ENCODE measurements at places on chromosomes 11 and 22.

DNA sequence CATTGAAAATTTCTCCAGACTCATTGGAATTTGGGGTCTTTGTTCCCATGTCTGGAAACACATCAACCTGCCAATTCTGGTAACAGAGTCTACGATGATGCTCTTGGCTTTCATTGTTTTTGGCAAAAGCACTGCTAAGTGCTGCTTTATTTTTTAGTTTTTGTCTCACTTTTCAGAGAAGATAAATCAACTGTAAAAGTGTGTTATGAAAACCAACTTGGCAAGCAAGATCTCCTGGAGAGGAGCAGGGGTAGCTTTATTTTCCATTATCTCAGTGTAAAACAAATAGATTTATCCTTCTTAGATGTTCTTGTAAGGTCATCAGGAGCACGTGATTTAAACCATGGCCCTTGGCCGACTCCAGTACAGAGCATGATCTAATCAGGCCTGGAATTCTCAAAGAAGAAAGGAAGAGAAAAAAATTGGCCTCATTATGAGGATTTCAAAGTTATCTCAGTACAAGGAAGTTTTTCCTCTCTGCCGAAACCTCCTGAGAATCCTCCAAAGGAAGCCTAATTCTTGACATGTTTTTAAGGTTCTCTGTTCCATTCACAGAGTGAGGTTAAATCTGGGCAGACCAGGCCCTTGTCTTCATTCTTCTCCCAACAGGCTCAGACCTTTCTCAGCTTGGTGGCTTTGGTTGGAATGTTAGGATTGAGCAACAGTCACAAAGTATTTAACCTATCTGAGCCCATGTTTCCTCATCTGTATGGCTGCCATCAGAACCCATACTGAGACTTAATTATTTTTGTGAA is 16.4 kb upstream of the PAMR1 start:
- no peak for DNase-seq

GRCh38 chr11:113199866-113200265 is 114.5 kb upstream of the TTC12 start:
- no peak for DNase-seq

DNA sequence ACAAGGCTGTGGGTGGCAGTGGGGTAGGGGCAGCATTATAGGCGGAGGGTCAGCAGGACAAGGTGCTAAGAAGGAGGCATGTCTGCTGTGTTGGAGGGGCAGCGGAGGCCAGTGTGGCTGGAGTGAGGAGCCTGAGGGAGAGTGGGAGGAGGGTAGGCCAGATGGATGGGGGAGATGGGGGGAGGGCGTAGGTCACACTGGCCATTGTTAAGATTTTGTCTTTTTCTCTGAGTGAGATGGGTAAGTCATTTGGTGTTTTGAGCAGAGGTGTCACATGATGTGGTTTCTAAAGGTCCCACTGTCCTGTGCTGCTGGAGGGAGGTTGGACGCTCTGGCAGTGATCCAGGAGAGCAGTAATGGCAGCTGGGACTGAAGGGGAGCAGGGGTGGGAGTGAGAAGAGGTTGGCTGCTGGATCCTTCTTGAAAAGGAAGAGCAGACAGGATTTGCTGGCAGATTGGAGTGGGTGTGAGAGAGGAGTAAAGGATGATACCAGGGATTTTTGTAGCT is 9.8 kb downstream of the PPP6R3 start:
- no peak for DNase-seq

DNA sequence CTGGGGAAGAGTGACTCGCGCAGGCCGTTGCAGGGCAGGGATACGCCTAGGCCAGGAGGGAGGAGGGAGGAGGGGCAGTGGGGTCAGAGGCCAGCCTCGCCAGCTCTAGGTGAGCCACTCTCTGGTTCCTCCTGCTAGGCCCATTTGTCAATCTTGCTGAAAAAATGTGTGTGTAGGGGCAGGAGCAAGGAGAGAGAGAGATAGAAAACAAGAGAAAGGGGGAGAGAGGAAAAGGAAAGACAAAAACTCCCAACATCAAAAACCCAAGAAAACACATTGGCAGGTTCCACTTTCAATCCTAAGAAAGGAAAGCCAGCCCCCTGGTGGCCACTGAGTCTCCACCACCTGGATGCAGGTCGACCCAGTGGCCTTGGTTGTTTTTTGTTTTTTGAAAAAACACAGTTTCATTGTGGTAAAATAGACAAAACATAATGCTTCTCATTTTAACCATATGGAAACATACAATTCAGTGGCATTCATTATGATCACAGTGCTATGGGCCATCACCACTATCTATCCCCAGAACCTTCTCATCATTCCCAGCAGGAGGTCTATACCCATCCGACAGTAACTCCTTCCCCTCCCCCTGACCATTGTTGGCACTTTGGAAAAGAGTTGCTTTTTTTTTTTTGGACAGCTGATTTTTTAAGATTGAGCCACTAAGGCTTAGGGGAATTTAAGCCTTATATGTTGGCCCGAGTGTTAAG is 10.9 kb downstream of the OMP start:
- peak; percentile 61 for DNase-seq

DNA sequence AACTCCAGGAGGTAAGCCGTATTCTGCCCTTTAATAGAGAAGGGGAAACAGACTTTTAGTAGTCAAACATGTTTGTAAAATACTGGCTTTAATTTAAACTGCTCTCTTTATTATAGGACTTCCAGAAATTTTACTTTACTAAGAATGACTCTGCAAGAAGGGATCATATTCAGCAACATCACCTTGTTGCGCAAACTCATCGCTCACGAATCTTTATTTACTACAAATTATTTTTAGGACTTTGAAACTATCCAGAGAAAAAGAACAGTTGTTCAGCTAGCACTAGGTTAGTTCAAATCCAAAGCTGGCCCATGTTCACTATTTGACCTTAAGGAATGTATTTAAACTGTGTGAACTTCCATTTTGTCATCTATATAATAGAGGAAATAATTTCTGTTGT is 498.3 kb upstream of the TENM4 start:
- DNase-seq = no peak

GRCh38 chr11:19718051-19718450 is 5.4 kb downstream of the NAV2 start:
- no peak for DNase-seq

DNA sequence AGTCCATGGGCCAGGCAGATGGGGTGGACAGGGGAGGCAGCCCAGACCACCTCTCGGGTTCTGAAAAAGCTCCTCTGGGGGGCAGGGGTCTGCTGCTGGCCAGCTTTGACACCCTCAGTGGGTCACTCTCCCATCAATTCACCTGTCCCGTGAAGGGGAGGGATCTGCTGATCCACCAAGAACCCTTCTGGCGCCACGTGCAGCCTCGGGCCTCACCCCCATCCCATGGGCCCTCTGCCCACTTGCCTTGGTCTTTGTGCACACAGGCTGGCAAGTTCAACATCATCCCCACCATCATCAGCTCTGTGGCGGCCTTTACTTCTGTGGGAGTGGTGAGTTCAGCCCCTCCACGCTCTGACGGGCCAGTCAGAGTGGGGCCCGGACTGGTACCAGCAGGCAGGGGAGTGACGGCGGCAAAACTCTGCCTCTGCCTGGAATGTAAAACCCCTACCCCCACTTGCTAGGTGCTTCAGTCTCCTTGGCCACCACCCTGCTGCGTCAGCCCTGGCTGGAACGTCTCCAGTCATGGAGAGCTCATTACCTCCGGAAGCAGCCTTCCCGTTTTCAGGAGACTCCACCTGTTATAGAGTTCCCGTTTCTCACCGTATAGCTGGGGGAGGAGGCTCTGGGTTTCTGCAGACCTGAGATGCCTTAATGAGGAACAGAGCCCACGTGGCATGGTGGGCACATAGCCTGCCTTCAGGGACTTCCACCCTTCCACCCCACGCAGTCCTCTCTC is 12.7 kb downstream of the PRG3 start:
- peak; percentile 27 for DNase-seq

DNA sequence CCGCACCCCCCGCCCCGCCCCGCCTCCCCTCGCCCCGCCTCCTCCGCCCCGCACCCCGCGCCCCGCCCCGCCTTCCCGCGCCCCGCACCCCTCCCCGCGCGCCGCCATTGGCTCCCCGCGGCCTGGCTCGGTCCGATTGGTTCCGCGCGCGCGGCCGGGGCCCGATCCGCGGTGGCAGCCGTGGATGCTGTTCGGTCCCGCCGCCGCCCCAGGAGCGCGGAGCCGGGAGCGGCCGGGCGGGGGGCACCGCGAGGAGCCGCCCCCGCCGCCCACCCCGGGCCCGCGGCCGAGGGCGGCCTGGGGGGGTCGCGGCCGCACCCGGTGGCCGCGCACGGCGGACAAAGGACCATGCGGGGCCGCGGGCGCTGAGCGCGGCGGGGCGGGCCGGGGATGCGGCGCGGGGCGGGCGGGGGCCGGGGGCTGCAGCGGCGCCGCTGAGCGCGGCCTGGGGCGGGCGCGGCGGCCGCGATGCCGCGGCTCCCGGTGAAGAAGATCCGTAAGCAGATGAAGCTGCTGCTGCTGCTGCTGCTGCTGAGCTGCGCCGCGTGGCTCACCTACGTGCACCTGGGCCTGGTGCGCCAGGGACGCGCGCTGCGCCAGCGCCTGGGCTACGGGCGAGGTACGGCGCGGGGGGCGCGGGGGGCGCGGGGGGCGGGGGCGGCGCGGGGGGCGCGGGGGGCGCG is at the start of gene B4GALNT4:
Gene B4GALNT4, plus strand, starts transcription at position 164 of the 683 bp plus-strand sequence. Its CDS starts 305 bp downstream, at position 469.
- no peak for DNase-seq

DNA sequence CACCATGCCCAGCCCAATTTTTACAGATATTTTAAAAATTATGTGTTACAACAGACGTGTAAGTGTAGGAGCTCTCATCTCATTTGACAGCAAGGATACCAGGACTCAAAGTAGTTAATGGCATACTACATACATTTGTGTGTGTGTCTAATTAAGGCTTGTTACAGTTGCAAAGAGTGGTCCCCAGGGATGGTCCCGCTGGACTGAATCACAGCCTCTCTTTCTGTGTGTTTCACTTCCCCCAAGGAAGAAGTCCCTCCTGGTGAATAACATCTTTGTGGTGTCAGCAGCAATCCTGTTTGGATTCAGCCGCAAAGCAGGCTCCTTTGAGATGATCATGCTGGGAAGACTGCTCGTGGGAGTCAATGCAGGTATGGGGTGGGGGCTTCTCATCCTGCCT is 17.2 kb downstream of the SLC2A11 start:
- DNase-seq = no peak

GRCh38 chr22:43080616-43081015 is 8.6 kb downstream of the TTLL1 start:
- no peak for DNase-seq

- no peak for DNase-seq
Measured at GRCh38 chr22:25779890-25780289, 37.9 kb downstream of the MYO18B start.

DNA sequence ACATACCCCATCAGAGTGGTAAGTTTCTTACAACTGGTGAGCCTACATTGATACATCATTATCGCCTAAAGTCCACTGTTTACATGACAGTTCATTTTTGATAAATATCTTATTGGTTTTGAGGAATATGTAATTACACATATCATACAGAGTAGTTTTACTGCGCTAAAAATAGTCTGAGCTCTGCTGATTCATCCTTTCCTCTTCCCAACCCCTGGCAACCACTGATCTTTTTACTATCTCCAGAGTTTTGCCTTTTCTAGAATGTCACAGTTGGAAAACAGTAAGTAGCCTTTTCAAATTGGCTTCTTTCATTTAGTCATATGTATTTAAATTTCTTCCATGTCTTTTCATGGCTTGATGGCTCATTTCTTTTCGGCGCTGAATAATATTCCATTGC is 112.8 kb downstream of the LARGE1 start:
- no peak for DNase-seq

DNA sequence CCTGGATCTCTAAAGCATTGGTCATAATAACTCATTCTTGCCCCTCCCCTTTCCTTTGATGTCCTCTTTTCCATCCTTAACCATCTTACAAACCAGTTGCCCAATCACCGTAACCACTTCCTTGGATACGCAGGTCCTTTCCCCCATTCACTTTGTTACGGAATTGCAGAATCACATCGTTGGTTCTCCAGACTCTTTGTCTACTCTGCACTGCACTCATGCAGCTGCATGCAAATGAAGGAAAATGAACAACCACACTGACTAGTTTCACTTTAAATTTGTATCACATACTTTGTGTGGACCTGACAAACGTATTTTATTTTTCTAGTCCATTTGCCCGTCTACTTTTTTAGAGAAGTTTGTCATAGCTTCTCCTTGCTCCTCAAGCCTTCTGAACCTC is 69.9 kb downstream of the SLC5A12 start:
- no peak for DNase-seq

- DNase-seq = peak; percentile 38
Measured at GRCh38 chr11:122105044-122105758, 10.8 kb downstream of the BLID start.

GRCh38 chr22:39574779-39575551 is 4.4 kb downstream of the CACNA1I start:
- no peak for DNase-seq

GRCh38 chr11:123268156-123268555 is 73.1 kb upstream of the CLMP start:
- no peak for DNase-seq

DNA sequence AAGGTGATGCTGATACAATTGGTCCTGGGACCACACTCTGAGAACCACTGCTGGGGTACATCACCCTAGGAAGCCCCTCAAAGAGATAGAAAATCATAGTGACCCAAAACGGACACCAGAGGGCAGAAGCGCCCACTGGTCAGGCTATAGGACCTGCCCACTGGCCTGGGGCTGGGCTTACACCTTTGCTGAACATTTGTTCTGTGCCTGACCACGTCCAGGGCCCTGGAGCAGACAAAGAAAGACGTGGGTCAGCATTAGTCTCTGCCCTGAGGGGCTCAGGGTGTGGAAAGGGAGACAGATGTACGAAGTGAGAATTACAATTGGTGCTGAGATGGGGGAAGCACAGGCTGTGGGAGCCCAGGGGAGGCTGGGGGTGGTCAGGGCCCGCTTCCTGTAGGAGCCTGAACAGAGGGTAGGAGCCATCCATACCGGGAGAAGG is 14.4 kb upstream of the SERPINH1 start:
- DNase-seq = peak; percentile 69

DNA sequence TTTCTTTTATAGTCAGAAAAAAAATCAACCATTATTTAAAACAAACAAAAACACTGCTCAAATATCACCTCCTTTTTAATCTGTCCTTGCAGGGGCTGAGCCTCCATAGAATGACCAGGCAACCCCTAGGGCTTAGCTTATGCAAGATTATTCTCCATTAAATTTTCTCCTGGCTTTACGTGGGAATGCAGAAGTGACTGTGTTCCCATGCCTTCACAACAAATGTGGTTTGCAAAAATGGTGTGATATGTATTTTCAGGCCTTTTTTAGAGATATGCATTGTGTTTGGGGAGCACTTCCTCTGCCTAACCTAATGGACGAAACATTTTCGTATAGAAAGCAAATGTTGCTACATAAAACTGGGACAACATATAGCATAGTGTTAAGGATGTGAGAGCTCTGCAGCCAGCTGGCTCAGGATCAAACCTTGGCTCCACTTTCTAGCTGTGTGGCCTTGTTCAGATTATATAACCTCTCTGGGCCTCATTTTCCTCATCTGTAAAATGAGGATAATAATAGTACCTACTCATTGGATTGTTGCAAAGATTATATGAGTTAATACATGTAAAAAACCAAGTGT is 82.6 kb downstream of the PARVA start:
- DNase-seq = no peak

- DNase-seq = no peak
Measured at GRCh38 chr22:37009490-37009889, 9.8 kb downstream of the TST start.

GRCh38 chr11:46463701-46464421 is 72.3 kb upstream of the CHRM4 start:
- no peak for DNase-seq
